Epithelial cell of proximal tubule (primary cell): ENCODE measurements at places on chromosomes 1 and 21. TPM values are rescaled to one million over a fixed set of nuclear protein-coding genes. Genes with fewer than 3 reads are reported as not detected.
A peak's percentile ranks its signal among the peaks of the same experiment; 100 is the strongest.

DNA sequence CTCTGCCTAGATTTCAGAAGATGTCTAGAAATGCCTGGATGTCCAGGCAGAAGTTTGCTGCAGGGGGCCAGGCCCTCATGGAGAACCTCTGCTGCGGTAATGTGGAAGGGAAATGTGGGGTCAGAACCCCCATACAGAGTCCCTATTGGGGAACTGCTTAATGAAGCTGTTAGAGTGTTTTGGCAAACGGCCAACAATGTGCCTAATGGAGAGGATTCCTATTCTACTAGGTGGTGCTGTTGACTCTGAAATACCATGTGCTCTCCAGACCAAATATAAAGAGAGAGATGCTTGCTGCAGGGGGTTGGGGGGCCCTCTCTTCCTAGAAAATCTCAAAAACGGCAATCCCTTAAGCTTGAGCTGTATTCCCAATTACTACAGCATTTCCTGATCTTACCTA, 57.1 kb upstream of the DR1 start:
- no peak for DNase-seq

GRCh38 chr1:93607814-93608186, 73.8 kb downstream of the BCAR3 start:
- no peak for DNase-seq

DNA sequence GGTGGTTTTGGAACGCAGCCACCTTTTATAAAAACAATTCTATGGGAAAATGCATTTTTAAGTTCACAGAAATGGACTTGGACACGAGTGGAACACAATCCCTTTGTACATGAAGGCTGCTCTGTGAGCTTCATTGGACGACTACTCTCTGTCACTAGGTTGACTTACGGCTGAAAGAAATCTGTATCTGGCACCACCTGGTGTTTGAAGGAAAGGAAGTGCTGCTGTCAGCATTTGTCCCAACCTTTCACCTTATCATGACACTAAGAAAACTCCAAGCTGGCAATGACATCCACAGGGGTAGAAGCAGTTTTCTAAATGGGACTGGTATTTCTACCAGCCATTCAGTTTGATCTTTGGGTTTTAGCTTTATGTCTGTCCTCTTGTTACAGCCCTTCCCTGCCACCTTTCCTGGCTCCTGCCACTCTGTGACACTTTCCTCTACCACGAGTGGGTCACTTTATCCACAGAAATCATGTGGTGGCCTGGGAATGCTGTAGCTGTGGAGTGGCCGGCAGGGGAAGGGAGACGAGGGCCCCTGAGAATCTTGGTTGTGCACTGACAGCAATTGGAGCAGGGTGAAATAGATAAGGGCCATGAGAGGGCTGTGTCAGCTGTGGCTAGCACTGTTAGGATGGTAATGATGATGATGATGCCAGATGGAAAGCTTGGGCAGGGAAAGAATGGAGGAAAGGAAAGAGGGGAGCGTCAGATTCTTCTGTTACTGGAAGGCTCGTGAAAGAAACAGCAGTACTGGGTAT, 85.2 kb downstream of the TBX19 start:
- no peak for DNase-seq

DNA sequence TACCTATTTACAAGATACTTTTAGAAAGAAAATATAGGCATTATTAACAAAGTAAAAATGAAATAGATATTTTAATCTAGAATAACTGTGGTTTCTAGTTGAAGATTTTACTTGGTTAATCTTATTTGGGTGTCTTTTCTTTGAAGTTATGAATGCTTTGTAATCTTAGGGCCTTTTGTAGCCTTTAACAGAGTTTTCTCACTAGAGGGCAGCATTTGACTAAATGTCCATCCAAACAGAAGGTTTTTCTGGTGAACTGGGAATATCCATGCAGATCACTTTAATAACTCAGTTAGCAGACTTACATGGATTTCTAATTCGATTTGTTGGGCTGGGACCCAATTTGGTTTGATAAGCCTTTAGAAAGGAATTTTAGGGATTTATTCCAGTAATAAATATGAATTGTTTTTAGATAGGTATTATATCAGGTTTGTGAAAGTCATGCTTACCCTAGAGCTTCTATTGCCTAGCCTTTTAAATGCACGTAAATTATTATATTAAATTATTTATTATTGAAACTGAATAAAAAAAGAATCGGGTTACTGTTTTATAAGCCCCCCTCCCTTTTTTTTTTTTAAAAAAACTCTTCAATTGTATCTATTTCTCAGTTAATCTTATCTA, 119.7 kb downstream of the ZNF326 start:
- peak; percentile 12 for DNase-seq

DNA sequence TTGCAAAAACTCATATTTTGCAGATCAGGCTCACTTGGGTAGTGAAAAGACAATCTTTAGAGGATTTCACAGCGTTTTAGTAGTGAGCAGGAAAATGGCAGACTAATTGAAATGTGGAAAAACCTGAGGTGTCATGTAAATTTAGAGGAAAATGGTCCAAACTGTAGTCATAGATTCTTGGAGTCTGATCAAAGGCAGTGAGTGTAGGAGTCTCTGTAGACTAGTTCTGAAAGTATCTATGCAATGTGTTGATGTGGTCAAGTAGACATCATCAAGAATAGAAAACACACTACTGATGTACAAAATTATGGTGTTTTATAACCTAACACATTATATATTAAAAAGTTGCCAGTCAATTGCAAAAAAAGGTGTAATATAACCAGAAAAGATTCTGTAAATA, 143.2 kb upstream of the C1orf105 start:
- DNase-seq, result no peak

FCRL6 gene
- not detected in 2 replicates for total RNA-seq
